ENCODE measurements at places on chromosomes 16 and 17. TPM values are rescaled to one million over a fixed set of nuclear protein-coding genes. Genes with fewer than 3 reads are reported as not detected.

GRCh38 chr16:29114574-29114973 lies 129.7 kb downstream of the LAT start:
- H3K27me3 ChIP-seq: no peaks in the 10 kb centered on the region
- no peaks in the 10 kb centered on the region for H3K36me3 ChIP-seq
- H3K4me1 ChIP-seq: peaks cover 18% of the 10 kb centered on the region
- no peak for DNase-seq

DNA sequence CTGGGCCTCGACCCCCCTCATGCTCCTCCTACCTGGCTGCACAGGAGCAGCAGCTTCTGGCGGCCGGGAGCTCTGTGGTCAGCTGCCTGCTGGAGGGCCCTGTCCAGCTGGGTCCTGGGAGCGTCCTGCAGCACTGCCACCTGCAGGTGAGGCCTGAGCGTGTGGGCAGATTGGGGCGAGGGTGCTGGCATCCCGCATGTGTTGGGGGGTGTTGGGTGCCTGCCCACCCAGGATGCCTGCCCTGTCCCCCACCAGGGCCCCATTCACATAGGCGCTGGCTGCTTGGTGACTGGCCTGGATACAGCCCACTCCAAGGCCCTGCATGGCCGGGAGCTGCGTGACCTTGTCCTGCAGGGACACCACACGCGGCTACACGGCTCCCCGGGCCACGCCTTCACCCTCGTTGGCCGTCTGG lies 16.5 kb downstream of the FCSK start:
- DNase-seq: peak; percentile 67
- no peak overlapping the region for H3K27ac ChIP-seq
- H3K27me3 ChIP-seq: no peaks in the 10 kb centered on the region
- no peak overlapping the region for H3K4me3 ChIP-seq

DNA sequence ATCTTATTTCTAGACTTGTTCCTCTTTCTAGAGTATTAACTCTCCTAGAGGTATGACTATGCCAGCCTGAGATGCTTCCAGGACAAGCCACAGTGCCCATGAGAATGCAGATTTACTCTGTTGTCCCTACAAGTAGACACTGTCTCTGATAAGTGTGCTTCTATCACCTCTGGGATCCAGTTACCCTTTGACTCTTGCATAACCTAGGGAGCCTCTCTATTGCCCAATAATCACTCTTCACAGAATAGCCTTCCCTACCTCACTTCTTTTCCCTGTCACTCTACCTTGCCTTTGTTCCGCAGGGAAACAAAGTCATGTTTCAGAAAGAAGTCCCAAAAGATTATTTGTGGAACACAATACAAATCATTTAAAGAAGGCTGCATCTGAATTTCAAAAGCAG lies 1.6 kb upstream of the KRT34 start:
- DNase-seq: no peak
- H3K4me3 ChIP-seq: no peak overlapping the region
- H3K27me3 ChIP-seq: no peaks in the 10 kb centered on the region
- H3K27ac ChIP-seq: no peak overlapping the region
- no peaks in the 10 kb centered on the region for H3K4me1 ChIP-seq

GRCh38 chr16:19710191-19710908 lies 7.7 kb downstream of the KNOP1 start:
- no peaks in the 10 kb centered on the region for H3K27me3 ChIP-seq
- H3K4me3 ChIP-seq: no peak overlapping the region
- no peak overlapping the region for H3K27ac ChIP-seq

DNA sequence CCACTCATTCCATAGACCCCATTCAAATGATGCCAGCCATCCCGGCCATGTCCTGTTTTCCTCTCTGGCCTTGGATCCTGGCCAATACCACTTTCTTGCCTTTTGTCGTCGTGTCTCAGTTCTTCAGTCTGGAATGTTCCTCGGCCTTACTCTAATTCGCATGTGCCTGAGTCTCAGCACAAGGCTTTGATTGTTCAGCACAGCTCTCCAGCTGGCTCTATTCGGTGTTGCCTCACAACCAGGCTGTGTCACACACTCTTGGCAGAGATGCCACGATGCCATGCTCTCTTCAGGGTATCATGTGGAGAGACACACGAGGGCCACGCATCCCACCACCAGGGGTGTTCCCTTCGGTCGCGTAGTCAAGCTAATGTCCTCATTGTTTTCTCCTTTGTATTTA lies 1.8 kb upstream of the VPS4A start:
- no peak overlapping the region for H3K27ac ChIP-seq
- no peak overlapping the region for H3K4me3 ChIP-seq
- no peak for DNase-seq
- no peaks in the 10 kb centered on the region for H3K36me3 ChIP-seq
- no peaks in the 10 kb centered on the region for H3K27me3 ChIP-seq

GRCh38 chr17:61404913-61405685 lies 5.5 kb downstream of the TBX2 start:
- H3K36me3 ChIP-seq: peaks cover 8% of the 10 kb centered on the region
- H3K27me3 ChIP-seq: peaks cover 42% of the 10 kb centered on the region
- DNase-seq: no peak
- peak overlapping the region; percentile 74 for H3K27ac ChIP-seq
- H3K4me3 ChIP-seq: peak overlapping the region; percentile 36

The KRT33A gene
- total RNA-seq: not detected

The SLC38A8 gene
- total RNA-seq: 1.1 TPM

The TMEM114 gene
- not detected for total RNA-seq

GRCh38 chr17:72501404-72502370 lies 380.9 kb downstream of the SOX9 start:
- no peak for DNase-seq
- no peaks in the 10 kb centered on the region for H3K4me1 ChIP-seq
- no peak overlapping the region for H3K27ac ChIP-seq
- no peak overlapping the region for H3K4me3 ChIP-seq

GRCh38 chr17:57282296-57282695 lies 26.0 kb downstream of the MSI2 start:
- H3K27ac ChIP-seq: peak overlapping the region; percentile 62
- H3K27me3 ChIP-seq: no peaks in the 10 kb centered on the region
- no peak for DNase-seq
- no peaks in the 10 kb centered on the region for H3K36me3 ChIP-seq

DNA sequence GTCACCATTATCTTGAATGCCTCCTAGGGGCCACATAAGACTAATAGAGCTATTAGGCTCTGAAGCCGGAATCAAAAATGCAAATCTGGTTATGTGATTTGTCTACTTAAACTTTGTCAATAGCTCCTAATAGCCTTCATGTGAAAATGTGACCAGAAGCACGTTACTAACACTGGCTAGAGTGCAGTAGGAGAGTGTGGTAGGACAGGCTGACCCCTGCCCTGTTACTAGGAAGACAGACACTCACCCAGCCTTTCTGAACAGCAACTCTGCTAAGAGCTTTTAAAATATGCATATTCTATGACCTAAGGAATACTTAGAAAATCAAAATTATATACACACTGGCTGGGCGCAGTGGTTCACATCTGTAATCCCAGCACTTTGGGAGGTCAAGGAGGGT lies 26.3 kb downstream of the CENPV start:
- H3K27me3 ChIP-seq: no peaks in the 10 kb centered on the region
- DNase-seq: no peak
- H3K4me3 ChIP-seq: no peak overlapping the region
- H3K36me3 ChIP-seq: peaks cover 16% of the 10 kb centered on the region
- H3K4me1 ChIP-seq: no peaks in the 10 kb centered on the region

DNA sequence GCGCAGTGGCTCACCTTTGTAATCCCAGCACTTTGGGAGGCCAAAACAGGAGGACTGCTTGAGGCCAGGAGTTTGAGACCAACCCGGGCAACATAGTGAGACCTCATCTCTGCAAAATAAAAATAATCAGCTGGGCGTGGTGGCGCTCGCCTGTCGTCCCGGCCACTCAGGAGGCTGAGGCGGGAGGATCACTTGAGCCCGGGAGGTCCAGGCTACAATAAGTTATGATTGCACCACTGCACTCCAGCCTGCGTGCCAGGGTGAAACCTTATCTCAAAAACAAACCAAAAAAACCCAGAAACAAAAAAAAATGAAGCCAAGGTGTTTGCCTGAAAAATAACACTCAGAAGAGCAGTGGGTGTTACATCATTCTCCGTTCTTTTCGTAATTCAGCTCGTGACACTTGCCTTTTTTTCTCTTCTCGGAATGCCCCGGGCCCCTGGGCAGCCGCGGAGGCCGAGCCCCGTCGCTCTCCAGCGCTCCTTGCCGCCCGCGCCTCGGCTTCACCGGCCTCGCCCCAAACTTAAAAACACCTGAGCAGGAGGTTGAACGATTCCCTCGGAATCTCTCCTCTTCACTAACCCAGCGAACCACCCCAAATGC lies 17.0 kb downstream of the PRCD start:
- peak; percentile 56 for DNase-seq
- peaks cover 44% of the 10 kb centered on the region for H3K4me1 ChIP-seq
- H3K4me3 ChIP-seq: peak overlapping the region; percentile 67

DNA sequence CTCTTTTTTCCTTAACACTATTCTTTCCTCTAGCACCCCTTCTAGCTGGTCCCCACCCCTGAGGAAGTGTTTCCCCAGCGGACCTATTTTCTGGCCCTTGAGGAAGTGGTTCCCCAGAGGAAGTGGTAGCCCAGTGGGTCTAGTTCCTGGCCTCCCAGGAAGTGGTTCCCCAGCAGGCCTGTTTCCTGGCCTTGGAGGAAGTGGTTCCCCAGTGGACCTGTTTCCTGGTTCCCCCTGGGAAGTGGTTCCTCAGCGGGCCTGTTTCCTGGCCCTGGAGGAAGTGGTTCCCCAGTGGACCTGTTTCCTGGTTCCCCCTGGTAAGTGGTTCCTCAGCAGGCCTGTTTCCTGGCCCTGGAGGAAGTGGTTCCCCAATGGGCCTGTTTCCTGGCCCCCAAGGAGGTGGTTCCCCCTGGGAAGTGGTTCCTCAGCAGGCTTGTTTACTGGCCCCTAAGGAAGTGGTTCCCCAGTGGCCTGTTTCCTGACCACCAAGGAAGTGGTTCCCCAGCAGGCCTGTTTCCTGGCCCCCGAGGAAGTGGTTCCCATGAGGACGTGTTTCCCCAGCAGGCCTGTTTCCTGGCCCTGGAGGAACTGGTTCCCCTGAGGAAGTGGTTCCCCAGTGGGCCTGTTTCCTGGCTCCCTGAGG lies 58.3 kb downstream of the NTN1 start:
- no peaks in the 10 kb centered on the region for H3K27me3 ChIP-seq
- DNase-seq: no peak
- H3K4me3 ChIP-seq: no peak overlapping the region
- H3K4me1 ChIP-seq: no peaks in the 10 kb centered on the region
- no peak overlapping the region for H3K27ac ChIP-seq

The ABCA5 gene
- 64.6 TPM for total RNA-seq

- no peaks in the 10 kb centered on the region for H3K4me1 ChIP-seq
- DNase-seq: no peak
- H3K27ac ChIP-seq: no peak overlapping the region
- no peaks in the 10 kb centered on the region for H3K36me3 ChIP-seq
- H3K4me3 ChIP-seq: no peak overlapping the region
These were observed 134.9 kb downstream of the MSI2 start for GRCh38 chr17:57391076-57391825.

DNA sequence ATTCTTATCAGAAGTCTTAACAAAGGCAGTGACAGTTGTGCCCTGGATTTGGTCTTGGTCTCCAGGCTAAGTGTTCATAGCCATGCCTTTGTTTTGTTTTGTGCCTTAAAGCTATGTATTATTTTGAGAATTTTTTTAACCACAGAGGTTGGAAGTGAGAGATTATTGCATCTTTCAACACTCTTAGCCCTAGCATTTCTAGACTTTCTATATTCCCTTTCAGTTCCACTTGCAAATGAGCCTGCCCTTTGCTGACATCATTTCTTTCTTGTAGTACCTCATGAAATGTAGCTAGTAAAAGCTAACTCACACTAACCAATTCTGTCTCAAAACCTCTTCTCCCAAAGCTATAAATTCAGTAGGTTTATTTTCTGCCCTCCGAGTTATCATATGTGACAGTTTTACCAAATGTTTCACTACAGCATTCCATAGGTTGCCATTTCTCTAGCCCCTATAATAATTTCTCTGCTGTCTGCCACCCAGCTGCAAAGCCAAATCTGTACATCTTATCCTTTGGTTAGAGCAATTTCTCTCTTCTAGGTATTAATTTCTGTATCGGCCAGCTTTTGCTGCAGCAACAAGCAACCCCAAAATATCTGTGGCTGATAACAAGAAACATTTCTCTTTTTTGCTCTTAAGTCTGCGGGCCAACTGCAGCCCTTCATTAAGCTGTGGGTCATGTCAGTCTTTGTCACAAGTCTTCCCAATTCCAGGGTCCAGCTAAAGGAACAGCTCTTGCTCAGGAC lies 14.2 kb upstream of the CCL1 start:
- DNase-seq: no peak
- no peak overlapping the region for H3K27ac ChIP-seq
- H3K36me3 ChIP-seq: no peaks in the 10 kb centered on the region
- no peak overlapping the region for H3K4me3 ChIP-seq
- H3K4me1 ChIP-seq: peaks cover 5% of the 10 kb centered on the region

The P2RX1 gene
- 0.61 TPM for total RNA-seq

- no peaks in the 10 kb centered on the region for H3K27me3 ChIP-seq
- DNase-seq: no peak
- H3K4me1 ChIP-seq: peaks cover 6% of the 10 kb centered on the region
- H3K36me3 ChIP-seq: no peaks in the 10 kb centered on the region
These were observed 6.2 kb downstream of the SBK1 start for GRCh38 chr16:28298511-28298878.

DNA sequence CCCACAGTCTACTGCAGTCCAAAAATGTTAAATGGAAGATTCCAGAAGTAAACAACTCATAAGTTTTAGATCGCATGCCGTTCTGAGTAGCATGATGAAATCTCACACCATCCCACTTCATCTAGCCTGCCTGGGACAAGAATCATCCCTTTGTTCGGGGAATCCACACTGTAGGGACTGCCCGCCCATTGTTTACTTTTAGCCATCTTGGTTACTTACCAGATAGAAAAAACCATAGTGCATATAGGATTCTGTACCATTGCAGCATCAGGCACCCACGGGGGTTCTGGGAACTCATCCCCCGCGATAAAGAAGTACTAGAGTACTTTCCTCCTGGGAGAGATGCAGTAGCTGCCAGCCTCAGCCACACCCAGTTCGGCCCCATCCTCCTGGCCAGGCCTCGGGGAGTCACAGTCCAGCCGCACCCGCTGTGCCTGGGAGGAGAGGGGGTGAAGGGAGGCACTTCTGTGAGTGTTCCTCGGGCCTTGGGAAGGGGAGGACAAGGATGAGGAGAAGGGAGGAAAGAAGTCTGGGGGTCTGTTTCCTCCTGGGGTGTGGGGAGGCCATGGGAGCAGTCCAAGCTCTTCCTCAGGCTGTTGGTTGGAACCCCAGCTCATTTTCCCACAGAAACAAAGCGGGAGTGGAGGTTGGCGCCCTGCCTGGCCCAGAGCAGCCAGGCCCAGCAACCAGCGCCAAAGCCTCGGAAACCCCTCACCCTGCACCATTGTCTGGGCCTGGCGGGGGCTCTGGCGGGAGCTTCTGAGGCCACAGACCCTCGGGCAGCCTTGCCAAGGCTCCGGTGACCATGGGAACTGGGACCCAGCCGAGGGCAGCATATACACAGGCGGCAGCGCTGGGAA lies 8.9 kb downstream of the TRIM47 start:
- no peaks in the 10 kb centered on the region for H3K27me3 ChIP-seq
- DNase-seq: no peak
- peak overlapping the region; percentile 73 for H3K27ac ChIP-seq
- H3K4me1 ChIP-seq: peaks cover 16% of the 10 kb centered on the region
- peaks cover 5% of the 10 kb centered on the region for H3K36me3 ChIP-seq

The CES1 gene
- 19.3 TPM for total RNA-seq

- peaks cover 11% of the 10 kb centered on the region for H3K36me3 ChIP-seq
- H3K27me3 ChIP-seq: no peaks in the 10 kb centered on the region
- H3K4me1 ChIP-seq: peaks cover 35% of the 10 kb centered on the region
- H3K4me3 ChIP-seq: no peak overlapping the region
These were observed 36.6 kb downstream of the TNRC6A start for GRCh38 chr16:24766057-24766456.

- no peak overlapping the region for H3K4me3 ChIP-seq
- no peaks in the 10 kb centered on the region for H3K36me3 ChIP-seq
- no peaks in the 10 kb centered on the region for H3K27me3 ChIP-seq
- DNase-seq: no peak
These were observed 481.3 kb downstream of the TMEM114 start for GRCh38 chr16:8108991-8109509.

The KRT39 gene
- not detected for total RNA-seq

All from adrenal gland (tissue), 19 donors.